ENCODE measurements at places on chromosomes 12 and 14.

DNA sequence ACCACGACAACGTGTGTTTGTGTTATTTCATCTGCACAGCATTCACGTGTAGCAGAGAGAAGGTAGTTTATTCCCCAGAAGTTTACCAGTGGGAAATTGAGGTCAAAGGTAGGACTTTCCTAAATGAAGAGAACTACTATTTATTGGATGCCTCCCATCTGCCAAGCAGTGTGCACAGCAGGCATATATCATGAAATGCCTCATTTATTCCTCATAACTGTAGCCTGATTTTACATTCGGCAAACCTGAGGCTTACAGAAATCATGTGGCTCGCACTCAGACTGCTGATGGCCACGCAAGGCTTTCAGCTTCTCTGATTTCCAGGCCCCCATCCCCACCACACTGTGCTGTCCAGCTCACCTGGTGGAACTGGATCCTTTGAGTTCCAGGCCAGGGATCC lies 33.5 kb downstream of the NTF3 start:
- no peak for DNase-seq

DNA sequence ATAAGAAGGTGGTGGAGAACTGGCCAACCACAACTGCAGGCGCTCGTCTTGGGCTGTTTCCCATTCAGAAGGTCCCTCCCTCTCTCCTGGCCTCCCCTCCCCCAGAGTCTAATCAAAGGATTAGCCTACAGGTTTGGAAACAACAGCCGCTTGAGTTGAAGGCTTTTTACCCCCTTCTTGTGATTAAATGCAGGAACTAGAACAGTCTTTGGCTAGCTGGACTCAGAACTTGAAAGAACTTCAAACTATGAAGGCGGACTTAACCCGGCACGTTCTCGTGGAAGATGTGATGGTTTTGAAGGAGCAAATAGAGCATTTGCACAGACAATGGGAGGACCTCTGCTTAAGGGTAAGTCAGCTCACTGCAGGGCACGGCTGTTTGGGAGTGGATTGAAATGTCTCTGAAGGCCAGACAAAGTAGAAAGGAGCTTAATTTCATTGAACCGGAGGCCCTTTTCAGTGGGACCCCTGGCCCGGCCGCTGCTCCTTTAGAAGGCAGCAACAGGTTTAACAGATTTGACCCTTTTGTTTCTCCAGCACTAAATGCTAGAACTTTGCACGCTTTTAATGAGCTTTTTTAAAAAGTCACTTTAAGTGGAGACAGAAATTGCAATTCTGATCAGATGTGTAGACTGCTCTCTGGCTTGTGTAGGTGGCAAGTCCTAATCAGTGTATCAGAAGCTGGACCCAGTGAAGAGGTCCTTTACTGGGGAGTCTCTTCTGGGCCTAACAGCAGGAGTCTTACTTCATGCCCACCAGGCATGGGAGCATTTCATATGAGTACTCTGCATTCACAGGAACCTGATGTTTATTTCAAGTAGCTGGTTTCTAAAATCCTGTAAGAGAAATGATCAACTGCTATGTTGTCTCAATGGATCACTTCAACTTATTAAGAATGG lies 107.7 kb downstream of the ESR2 start:
- DNase-seq: no peak

DNA sequence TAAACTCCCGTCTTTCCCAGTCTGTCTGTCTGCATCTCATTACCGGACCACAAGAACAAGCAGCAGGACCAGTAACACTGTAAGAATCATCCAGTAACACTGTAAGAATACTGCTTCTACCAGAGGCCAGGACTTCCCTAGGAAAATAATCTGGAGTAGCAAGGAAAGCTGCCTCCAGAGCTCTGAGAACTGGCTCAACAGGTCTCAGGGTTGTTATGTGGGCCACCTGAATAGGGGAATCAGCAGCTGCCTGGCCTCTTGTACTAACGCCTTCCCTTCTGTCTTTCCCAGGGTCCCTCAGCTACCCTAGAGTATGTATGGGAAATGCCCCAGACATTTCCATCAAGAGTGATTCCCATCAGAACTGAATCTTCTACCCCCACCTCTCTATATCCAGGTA lies 954 bp upstream of the SLC39A2 start:
- no peak for DNase-seq

DNA sequence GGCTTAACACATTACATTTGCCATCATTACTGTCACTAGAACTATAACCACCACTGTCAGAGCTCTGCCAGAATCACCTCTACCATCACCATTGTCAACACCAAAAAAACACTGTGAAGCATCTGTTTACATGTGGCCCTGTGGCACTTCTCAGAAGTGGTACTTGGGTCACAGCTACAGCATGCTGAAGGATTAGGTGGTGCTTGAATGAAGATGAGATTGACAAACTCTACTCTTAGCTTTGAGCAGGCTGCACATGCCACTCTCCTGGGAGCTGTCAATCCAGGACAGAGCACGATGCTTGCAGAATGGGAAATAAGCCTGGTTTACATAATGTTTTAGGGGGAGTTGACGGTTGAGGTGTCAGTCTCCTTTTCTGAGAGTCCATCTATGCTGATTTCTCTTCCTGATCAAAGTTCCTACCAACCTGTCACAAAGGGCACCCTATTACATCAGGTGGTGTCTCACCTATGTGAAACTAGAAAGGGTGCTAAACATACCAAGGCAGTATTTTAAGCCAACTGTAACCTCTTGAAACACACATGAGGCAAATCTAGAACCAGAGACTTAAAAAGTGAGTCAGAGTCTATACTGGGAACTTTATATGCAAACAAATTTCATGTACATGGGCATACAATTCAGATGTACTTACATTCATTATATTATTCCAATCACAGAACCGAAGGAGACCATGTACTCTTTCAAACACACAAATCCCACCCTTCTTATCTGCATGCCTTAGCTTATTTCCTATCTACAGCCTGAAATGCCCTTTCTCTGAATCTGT lies 258.7 kb downstream of the EMP1 start:
- DNase-seq: no peak

DNA sequence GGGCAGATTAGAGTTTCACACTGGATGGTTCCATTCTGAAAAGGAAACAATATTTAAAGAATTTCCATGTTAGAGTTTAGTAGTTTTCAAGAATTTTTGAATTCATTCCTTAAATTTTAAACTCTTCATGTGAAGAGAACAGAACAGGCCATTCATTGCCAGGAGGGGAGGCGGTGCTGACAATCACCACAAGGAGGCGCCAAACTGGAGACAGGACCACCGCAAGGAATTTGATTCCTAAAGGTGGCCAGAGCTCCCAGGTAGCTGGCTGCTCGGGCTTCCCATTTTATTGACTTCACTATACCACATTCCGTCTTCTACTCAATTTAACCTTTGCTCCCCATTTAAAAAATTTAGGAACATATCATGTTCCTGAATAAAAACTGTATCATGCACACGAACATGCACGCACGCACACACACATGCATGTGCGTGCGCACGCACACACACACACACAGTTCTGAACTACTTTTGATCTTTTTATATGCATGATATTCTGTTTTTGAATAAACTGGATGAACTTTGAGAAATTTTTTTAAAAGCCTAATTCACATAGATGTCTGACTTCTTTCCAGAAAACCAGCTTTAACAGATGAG lies 101.2 kb downstream of the NELL2 start:
- no peak for DNase-seq

GRCh38 chr12:122137681-122138080 lies 36.3 kb downstream of the IL31 start:
- no peak for DNase-seq

DNA sequence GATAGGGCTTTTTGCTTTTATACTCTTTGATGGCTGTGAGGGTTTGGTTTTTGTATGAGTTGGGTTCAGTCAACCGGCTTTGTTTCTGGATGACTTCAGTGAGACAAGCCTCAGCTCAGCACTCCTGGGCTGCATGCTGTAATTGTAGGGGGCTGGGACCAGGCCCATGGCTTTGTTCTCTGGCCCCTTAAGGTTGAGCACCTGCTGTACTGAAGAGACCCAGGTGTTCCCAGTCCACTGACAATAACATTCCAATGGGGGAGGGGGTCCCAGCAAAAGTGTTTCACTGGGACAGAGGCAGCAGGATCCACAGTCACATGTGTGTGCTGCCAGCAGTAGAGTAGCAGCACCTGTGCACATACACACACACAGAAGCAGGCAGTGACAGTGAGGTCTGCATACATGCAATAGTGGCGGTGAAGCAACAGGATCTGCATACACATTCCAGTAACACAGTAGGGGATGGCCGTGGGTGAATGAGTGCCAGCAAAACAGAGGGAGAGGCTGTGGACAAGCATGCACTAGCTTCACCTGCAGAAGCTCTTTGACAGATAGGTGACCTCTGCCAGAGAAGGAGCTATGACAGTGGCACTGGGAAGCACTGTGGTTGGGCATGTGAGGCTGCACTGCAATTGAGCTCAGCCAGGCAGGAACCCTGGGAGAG lies 240.4 kb downstream of the ASCL1 start:
- no peak for DNase-seq

- no peak for DNase-seq
Observed at GRCh38 chr12:103455020-103455763, 40.6 kb downstream of the C12orf42 start.

DNA sequence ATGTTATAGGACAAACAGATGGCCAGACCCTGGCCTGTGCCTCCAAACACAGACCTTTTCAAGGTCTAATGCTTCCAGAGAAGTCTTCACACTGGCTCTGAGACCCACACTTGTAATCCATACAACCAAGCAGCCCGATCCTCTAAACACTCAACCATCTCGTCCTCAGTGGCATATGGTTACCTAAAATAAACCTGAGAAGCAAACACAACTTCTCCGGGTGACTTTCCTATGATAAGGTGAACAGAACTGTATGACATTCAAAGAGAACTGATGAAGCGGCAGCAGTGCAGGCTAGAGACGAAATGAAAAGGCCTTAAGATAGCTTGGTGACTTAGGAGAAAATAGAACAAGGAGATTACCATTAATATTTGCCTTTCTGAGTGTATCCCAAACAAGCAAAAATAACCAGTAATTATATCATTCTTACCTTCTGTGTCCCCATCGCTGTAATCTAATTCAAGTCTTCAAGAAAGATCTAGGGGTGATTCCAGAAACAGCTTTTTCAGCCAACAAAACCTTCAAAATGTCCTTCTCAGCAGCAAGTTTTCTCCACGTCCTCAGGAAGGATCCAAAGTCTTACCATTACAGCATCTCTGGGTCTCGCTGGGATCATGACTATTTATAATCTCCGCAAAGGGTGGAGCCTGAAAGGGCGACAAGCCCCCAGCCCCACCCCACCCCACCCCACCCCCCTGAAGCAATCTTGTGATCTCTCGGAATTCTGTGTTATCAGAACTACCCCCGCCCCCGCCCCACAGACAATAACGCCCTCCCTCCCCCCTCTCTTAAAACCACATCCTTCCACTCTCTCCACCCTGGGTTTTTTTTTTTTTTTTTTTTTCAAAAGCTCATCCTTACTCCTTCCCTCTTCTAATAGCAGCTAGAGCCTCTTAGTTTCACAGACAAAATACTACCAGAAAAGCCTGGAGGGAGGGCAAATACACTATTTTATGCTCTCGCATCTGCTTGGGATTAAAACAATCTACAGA lies at the start of gene SLC2A3:
Gene SLC2A3, minus strand, starts transcription at position 598 of the 992 bp plus-strand sequence. Its CDS starts 153 bp downstream, at position 445.
- peak; percentile 93 for DNase-seq

- DNase-seq: no peak
Observed at GRCh38 chr12:66359300-66359699, 57.0 kb downstream of the HELB start.

- DNase-seq: no peak
Observed at GRCh38 chr12:2276288-2277033, 223.7 kb downstream of the CACNA1C start.

DNA sequence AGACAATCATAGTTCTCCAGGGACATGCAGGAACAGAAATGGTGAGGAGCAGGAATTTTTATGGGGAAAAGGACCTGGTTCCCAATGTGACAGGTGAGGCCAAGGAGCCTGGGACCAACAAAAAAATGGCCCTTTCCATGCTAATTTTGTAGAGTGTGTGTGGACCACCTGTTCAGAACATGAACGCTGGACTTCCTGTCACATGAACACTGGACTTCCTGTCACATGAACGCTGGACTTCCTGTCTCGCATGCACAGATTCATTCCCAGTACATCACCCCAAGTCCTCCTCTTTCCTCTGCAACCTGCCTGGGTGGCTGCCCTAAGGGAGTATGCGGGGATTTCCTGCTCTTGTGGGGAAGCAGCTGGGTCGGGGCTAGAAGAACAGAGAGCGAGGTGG lies 10.1 kb downstream of the FGF6 start:
- no peak for DNase-seq

- no peak for DNase-seq
Observed at GRCh38 chr14:50312734-50313054, 570 bp downstream of the DMAC2L start.

DNA sequence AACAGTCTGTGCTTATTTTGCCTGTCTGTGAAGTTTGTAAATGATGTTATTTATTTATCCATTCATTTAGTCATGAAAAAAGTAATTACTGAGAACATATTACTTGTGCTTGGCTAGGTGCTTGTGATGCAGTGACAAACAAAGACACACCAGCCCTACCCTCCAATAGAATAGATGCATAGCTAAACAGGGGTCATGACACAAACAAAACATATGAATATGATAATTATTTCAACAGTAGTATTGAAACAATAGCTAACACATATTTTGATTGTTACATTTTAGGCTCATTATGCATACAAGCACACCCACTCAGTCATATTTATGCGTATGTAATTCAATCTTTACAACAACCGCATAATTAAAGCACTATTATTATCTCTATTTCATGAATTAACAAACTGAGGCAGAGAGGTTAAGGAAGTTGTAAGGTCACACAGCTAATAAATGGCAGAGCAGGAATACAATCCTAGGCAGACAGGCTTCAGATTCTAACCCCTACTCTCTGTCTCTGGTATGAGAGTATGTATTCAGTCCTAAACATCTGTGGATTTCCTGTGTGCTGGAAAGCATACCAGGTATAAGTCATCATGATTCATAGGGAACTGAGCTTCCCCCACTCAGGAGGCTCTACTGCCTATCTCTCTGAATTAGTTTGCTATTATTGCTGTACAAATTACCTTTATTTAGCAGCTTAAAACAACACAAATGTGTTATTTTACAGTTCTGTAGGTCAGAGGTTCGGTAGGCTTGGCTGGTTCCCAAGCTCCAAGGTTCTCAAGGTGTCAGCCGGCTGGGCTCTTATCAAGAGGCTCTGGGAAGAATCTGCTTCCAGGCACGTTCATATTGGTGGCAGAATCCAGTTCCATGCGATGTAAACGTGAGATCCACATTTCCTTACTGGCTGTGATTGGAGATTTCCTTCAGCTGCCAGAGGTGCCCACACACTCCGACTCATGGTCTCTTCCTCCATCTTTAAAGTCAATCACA lies 509.4 kb downstream of the GALC start:
- DNase-seq: peak; percentile 45

GRCh38 chr14:104700747-104701217 lies 11.4 kb downstream of the INF2 start:
- no peak for DNase-seq

- DNase-seq: no peak
Observed at GRCh38 chr12:120264904-120265472, 542 bp downstream of the PXN start.

- DNase-seq: no peak
Observed at GRCh38 chr12:6187948-6188793, 12.0 kb upstream of the CD9 start.

Measured in fibroblast of skin of left quadriceps (primary cell).